Activated CD4-positive, alpha-beta T cell treated with anti-CD3 and anti-CD28 coated beads, Interleukin-2, amount 10 ng/mL, durations not matched to agents 24 days and 14 days (primary cell): ENCODE measurements at places on chromosomes 1 and 21. TPM values are rescaled to one million over a fixed set of nuclear protein-coding genes. Genes with fewer than 3 reads are reported as not detected.
A peak's percentile ranks its signal among the peaks of the same experiment; 100 is the strongest.

Gene RGS7
- total RNA-seq: not detected in 2 replicates

Gene CTSE
- total RNA-seq: not detected in 2 replicates

Gene FABP3
- total RNA-seq: not detected in 2 replicates

Gene PBX1
- not detected in 2 replicates for total RNA-seq

Gene HES2
- 0.19 and 0.26 TPM in 2 replicates for total RNA-seq

Gene AGRN
- total RNA-seq: 29.6 and 35.8 TPM in 2 replicates

Gene PODN
- not detected in 2 replicates for total RNA-seq

Gene KCNJ15
- total RNA-seq: 2.0 and 2.3 TPM in 2 replicates

Gene NKAIN1
- total RNA-seq: not detected in 2 replicates

Gene TRIM67
- total RNA-seq: not detected in 2 replicates

Gene OR2L8
- total RNA-seq: not detected in 2 replicates

DNA sequence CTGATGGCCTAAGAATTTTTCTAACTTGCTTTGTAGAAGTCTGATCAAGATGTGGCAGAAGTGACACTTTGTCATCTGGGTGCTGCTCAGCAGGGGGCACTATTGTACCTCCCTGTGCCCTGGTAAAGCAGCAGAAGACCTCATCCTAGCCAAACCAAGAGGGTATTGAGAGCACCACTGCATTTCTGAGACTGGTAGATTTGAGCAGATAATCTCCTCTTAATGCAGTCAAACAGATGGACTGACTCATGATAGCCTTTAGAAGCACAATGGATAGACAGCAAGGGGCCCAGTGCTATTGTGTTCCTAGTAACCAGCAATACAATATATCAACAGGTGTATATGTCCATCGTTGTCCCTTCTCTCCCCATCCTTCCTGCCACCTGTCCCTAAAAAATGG lies 5.7 kb downstream of the TPM3 start:
- H3K36me3 ChIP-seq: peaks cover 17% of the 10 kb centered on the region
- peak; percentile 90 for DNase-seq
- H3K27ac ChIP-seq: no peak overlapping the region
- no peak overlapping the region for H3K4me3 ChIP-seq

DNA sequence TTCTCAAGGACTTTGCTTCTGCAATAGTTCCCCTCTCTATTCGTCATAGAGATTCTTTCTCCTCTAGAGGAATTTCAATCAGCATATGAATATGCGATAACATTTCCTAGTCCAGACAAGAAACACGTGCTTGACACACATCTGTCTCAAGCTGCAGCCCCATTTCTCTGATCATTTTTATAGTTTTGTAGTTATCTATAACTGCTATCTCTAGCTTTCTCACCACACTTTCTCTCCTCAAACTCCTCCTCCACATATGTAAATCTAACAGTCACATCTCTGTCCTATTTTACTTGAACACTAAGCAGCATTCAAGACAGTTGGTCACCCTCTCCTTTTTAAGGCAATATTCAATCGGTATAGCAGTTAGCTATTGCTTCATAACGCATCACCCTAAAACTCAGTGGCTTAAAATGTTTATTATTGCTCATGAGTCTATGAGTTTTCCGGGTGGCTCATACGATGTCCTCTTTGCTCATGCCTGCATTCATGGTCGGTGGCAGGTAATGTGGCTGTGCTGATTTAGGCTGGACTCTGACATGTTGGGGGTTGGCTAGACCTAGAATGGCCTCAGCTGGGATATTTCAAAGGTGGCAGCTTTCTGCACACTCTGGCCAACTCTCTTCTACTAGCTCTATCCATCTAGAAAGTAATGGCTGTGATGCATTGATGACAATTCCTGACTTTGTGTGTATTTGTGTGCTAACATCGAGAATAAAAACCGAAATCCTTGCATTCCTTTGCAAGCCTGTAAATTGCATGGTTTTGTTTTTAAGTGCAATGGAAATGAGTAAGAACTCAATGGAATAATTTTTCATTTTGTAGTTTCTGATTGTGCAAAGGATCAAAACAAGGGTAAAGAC lies 20.6 kb downstream of the ATP6V1G3 start:
- H3K4me1 ChIP-seq: peaks cover 52% of the 10 kb centered on the region
- H3K4me3 ChIP-seq: peak overlapping the region; percentile 59
- no peaks in the 10 kb centered on the region for H3K27me3 ChIP-seq
- peak overlapping the region; percentile 78 for H3K27ac ChIP-seq
- H3K36me3 ChIP-seq: no peaks in the 10 kb centered on the region

DNA sequence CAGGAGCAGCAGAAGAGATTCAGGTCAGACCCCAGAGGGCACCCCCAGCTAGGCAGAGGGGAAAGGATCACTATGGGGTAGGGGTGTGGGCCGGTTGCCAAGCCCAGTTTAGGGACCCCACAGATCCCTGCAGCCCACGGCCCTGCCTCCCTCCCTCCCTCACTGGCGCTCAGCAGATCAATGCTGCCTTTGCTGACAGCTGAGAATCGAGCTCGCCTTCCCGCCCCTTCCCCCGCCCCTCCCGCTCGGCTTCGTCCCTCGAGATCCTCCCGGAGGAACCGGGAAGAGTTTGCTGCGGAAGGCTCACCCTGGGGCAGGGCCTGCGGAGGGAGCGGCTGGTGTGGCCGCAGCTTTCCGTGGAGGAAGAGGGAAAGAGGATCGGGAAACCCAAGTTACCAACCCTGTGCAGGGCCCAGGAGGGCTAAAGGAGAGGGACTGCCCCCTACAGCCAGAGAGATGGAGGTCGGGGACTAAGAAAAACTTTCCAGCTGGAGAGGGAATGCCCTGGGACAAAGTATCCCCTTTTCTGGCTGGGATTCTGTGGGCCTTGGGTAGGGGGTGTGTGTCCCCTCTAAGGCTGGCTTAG lies 1.1 kb upstream of the KCNQ4 start:
- H3K27ac ChIP-seq: no peak overlapping the region
- peak overlapping the region; percentile 79 for H3K4me3 ChIP-seq
- peaks cover 7% of the 10 kb centered on the region for H3K4me1 ChIP-seq
- H3K27me3 ChIP-seq: peaks cover 36% of the 10 kb centered on the region
- no peak for DNase-seq

GRCh38 chr1:225828706-225829345 lies 18.9 kb downstream of the EPHX1 start:
- no peak overlapping the region for H3K4me3 ChIP-seq
- H3K4me1 ChIP-seq: no peaks in the 10 kb centered on the region
- H3K27ac ChIP-seq: no peak overlapping the region
- H3K36me3 ChIP-seq: no peaks in the 10 kb centered on the region

DNA sequence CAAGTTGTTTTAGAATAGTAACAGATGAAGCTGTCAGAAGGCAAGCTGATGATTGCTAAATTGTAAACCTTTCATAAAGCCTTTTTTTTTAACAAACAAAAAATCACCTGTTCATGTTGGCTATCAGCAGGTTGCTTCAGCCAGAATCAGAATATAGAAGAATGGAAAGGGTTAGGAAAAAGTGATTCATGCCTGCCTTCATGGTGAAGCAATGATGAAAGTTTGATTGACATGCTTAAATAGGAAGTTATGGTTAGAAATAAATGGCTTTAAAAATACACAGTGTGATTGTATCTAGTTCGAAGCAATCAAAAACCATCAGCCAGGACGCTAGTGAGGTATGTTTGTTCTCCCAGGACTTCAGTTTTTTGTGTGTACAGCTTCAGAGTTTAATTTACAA lies 37.9 kb downstream of the GABPA start:
- H3K27me3 ChIP-seq: no peaks in the 10 kb centered on the region
- no peak overlapping the region for H3K4me3 ChIP-seq
- H3K4me1 ChIP-seq: peaks cover 6% of the 10 kb centered on the region
- no peak for DNase-seq
- H3K36me3 ChIP-seq: peaks cover 10% of the 10 kb centered on the region

DNA sequence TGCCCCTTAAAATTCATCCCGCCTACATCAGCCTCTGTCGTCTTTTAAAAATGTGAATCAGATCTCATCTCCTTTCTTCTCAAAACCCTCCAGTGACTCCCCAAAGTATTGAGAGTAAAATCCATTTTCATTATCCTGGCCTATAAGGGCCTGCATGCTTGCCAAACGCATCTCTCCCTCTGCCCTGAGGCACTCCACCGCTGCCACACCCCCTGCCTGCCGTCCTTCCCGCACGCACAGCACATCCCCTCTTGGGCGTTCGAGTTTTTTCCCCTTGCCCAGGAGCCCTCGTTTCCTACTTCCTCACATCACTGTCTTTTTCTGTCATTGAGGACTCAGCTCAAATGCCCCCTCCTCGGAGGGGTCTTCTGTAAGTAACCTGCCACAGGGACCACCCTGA lies 53.3 kb upstream of the MTR start:
- no peaks in the 10 kb centered on the region for H3K27me3 ChIP-seq
- DNase-seq: no peak
- no peaks in the 10 kb centered on the region for H3K4me1 ChIP-seq
- H3K4me3 ChIP-seq: no peak overlapping the region
- H3K27ac ChIP-seq: no peak overlapping the region
- H3K36me3 ChIP-seq: no peaks in the 10 kb centered on the region

DNA sequence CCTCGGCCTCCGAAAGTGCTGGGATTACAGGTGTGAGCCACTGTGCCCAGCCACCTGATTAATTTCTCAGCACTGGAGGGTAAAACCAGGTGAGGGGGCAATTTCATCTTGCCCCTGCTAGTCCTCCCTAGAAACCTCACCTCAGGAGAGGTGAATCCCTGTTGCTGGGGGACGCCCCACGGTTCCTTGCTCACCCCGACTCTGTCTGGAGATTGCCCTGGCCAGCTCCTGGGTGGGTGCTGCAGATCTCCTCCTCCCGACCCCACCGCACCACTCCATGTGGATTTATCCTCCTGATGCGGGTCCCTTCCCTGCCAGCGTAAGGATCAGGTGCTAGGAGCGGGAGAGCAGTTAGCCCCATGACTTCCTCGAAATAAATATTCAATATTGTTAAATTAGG lies 34.9 kb downstream of the PDPN start:
- H3K27ac ChIP-seq: no peak overlapping the region
- no peaks in the 10 kb centered on the region for H3K4me1 ChIP-seq
- no peak overlapping the region for H3K4me3 ChIP-seq

DNA sequence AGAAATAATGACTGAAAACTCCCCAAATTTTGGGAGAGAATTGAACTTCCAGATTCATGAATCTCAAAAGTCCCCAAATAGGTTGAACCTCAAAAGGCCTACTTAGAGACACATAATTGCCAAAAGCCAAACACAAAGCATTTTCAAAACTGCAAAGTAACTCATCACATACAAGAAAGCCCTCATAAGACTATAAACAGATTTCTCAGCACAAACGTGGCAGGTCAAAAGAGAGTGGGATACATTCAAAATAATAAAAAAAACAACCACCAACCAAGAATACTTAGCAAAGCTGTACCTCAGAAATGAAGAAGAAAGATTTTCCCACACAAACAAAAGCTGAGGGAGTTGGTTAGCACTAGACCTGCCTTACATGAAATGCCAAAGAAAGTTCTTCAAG lies 57.9 kb downstream of the CCN1 start:
- no peaks in the 10 kb centered on the region for H3K4me1 ChIP-seq
- H3K27ac ChIP-seq: no peak overlapping the region
- DNase-seq: no peak
- no peaks in the 10 kb centered on the region for H3K27me3 ChIP-seq
- H3K36me3 ChIP-seq: peaks cover 35% of the 10 kb centered on the region

GRCh38 chr1:86778569-86779239 lies 74.3 kb downstream of the SH3GLB1 start:
- H3K4me3 ChIP-seq: no peak overlapping the region
- H3K36me3 ChIP-seq: no peaks in the 10 kb centered on the region
- no peak for DNase-seq
- peaks cover 9% of the 10 kb centered on the region for H3K4me1 ChIP-seq
- H3K27ac ChIP-seq: no peak overlapping the region

DNA sequence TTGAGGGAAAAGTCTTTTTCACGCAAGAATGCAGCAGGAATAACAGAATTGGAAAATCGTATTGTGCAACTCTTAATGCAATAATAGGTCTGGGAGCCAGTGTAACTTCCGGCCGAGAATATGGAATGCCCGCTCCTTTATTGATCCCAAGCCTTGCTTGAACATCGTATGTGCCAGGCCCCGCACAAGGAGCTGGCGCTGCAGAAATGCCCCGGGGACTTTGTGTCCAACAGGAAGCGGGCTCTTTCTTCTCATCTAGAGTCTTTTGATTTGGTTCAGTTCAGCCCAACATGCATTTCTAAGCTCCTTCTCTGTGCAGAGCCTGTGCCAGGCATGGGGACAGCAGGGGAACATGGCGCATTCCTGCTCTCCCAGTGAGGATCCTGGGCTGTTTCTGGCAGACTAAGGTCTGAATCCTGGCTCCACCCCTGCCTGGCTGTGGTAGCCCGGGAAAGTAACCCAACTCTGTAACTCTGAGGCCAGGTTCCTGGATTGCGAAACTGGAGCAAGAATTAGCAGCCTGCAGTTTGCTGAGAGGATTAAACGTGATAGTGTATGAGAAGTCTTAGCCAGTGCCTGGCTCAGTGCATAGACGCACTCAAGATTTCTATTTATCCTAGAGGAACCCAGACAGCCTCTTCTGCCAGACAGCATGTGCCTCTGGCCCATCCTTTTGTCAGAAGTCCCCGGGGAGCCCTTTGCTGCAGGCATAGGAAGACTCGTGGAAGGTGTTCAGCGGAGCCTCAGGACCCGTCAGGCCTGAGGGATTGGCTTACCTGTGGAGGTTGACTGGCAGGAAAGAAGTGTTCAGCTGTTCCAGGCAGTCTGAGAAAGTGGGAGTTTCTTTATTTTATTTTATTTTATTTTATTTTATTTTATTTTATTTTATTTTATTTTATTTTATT lies 987 bp upstream of the CDCP2 start:
- no peak for DNase-seq
- H3K4me1 ChIP-seq: no peaks in the 10 kb centered on the region
- H3K27ac ChIP-seq: no peak overlapping the region
- no peaks in the 10 kb centered on the region for H3K27me3 ChIP-seq
- no peak overlapping the region for H3K4me3 ChIP-seq

- peaks cover 14% of the 10 kb centered on the region for H3K4me1 ChIP-seq
- H3K27ac ChIP-seq: no peak overlapping the region
- DNase-seq: no peak
- H3K36me3 ChIP-seq: no peaks in the 10 kb centered on the region
- peak overlapping the region; percentile 67 for H3K4me3 ChIP-seq
- H3K27me3 ChIP-seq: peaks cover 92% of the 10 kb centered on the region
Measured at GRCh38 chr1:156421939-156422601, 53.1 kb downstream of the RHBG start.

- H3K4me3 ChIP-seq: peak overlapping the region; percentile 17
- no peaks in the 10 kb centered on the region for H3K27me3 ChIP-seq
- peaks cover 39% of the 10 kb centered on the region for H3K4me1 ChIP-seq
- peaks cover 20% of the 10 kb centered on the region for H3K36me3 ChIP-seq
Measured at GRCh38 chr1:202952818-202953217, 5.3 kb downstream of the ADIPOR1 start.

GRCh38 chr1:91631718-91632330 lies 131.2 kb downstream of the CDC7 start:
- H3K27me3 ChIP-seq: no peaks in the 10 kb centered on the region
- H3K36me3 ChIP-seq: no peaks in the 10 kb centered on the region
- H3K27ac ChIP-seq: no peak overlapping the region

DNA sequence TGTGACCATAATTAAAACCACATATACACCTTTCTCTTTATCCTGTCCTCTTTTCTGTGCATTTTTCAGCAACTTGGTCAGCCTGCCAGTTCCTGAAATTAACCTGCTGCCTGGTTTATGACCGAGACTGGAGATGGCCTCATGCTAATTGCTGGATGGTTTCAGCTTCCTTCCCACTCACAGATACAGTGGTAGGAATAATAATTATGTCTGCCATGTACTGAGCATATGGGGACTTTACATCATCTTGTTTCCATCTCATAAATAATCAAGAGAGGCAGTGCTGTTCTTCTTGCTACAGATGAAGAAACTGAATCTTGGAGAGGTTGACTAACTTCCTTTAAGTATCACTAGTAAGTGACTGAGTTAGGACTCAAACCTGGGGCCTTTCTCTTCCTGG lies 148.2 kb downstream of the NOS1AP start:
- DNase-seq: no peak
- H3K27ac ChIP-seq: no peak overlapping the region
- no peaks in the 10 kb centered on the region for H3K4me1 ChIP-seq

- H3K4me1 ChIP-seq: peaks cover 11% of the 10 kb centered on the region
- no peak overlapping the region for H3K27ac ChIP-seq
- H3K27me3 ChIP-seq: no peaks in the 10 kb centered on the region
Measured at GRCh38 chr1:183697814-183698590, 44.9 kb upstream of the APOBEC4 start.
